Esophagus squamous epithelium (tissue), 5 donors: ENCODE measurements at places on chromosomes 11 and 22.

DNA sequence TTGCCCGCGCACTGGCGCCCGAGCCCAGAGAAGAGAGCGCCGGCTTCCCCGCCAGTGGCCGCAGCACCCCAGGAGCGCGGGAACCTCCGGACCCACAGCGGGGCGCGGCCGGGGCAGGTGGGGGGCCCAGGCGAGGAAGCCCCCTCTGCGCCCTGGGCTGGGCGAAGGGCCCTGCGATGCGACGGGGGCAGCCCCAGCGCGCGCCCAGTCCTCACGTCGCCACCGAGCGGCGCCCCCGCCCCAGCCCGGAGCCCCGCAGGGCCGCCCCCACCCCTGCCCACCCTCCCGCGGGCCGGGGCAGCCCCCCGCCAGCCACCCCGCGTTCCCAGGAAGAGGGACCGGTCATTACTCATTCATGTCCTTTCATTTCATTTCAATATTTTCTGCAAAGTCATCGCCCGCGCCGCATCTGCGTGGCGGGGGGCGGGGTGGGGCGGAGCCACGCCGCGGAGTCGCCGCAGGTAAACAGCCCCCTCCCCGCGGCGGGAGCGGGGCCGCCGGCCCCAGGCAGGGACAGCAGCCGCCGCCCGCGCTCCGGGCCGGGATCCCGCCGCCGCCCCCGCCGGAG lies 673 bp upstream of the PANX2 start:
- no peak for DNase-seq

- no peak for DNase-seq
Measured at GRCh38 chr22:48404801-48405447, 1422.7 kb downstream of the BRD1 start.

GRCh38 chr11:61062181-61062930 lies 39.9 kb upstream of the CD5 start:
- DNase-seq = no peak

DNA sequence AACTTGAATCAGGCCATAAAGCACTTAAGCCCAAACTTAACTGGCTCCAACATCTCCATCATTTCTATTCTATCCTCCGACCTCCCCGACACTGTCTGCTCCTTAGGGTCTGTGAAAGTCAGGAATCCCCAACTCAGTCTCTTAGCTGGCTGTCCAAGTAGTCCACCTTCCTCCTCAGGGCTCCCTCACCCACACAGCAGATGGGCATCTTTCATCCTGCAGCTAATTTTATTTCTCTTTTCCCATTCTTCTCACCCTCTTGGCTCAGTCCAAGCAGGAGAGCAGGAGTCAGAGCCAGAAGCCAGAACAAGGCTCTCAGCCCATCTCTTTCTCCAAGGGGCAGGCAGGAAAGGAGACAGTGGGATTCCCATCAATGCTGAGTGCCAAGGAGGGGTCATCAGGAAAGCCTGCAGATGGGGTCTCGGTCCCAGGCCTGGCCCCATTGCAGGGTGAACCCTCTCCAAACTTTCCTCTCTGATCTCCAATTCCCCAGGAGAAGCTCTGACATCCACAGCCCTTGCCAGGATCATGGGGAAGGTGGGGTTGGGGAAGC lies 40.4 kb upstream of the JAM3 start:
- DNase-seq = no peak

- no peak for DNase-seq
Measured at GRCh38 chr22:19605508-19606331, 81.5 kb upstream of the CLDN5 start.

GRCh38 chr11:79990141-79990540 lies 549.3 kb upstream of the TENM4 start:
- DNase-seq = no peak

- no peak for DNase-seq
Measured at GRCh38 chr11:96412761-96413381, 23.1 kb downstream of the JRKL start.

- no peak for DNase-seq
Measured at GRCh38 chr11:30585125-30585891, 845 bp downstream of the MPPED2 start.

DNA sequence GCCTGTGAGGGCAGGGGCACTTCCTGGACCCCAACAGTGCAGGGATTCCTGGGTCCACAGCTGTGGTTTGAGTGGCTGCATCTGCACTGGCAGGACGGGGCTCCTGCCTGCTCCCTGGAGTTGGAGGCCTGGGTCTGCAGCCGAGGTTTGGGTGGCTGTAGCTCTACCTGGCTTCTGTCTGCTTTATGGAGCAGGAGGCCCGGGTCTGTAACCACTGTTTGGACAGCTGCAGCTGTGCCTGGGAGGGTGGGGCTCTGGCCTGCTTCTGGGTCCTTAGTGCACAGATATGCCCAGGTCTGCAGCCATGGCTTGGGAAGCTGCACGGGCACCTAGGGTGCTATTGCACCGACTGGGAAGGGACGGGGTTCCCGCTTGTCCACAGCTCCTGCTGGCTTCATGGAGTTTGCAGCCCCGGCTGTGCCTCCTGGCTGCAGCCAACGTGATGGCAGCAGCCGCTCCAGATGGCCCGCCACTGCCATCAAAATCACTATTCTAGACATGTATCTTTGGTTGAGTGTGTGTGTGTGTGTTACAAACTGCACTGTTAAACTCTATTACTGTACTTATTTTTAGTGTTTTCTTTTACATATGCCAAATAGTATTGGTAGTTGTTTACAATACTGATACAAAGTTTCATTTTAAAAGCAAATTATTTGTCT lies 412.3 kb upstream of the KIRREL3 start:
- no peak for DNase-seq

GRCh38 chr11:3861683-3862082 lies 6.2 kb downstream of the STIM1 start:
- no peak for DNase-seq

- DNase-seq = no peak
Measured at GRCh38 chr11:49213026-49213560, 4.7 kb upstream of the FOLH1 start.

GRCh38 chr11:27282806-27283205 lies 80.2 kb downstream of the CCDC34 start:
- no peak for DNase-seq

GRCh38 chr11:74648894-74649293 lies 56.5 kb downstream of the POLD3 start:
- no peak for DNase-seq

- DNase-seq = no peak
Measured at GRCh38 chr11:75532200-75533048, 6.7 kb upstream of the GDPD5 start.

DNA sequence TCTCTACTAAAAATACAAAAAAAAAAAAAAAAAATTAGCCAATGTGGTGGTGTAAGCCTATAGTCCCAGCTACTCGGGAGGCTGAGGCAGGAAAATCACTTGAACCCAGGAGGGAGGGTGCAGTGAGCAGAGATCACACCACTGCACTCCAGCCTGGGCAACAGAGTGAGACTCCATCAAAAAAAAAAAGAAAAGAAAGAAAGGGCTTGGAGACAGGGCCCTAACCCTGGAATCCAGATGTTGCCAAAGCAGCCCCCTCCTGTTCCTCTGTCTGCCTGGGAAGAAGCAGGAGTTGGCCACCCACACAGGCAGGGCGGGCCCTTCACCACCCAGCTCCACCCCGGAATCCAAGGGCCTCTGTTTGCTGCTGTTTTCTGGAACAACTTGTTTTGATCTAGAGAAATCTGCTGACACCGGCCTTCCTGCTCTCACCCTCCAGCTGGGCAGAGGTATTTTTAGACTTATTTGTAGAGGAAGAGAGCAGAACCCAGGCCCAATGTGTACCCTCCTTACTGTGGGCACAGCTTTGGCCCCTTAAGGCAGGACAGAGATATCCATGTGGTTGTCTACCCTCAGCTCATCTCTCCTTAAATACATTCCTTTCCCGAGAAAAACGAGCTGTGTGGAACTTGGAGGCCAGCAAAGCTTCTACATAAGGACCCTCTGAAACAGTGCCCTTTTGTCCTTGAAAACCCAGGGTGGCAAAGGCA lies 2.7 kb upstream of the NEAT1 start:
- peak; percentile 65 for DNase-seq

DNA sequence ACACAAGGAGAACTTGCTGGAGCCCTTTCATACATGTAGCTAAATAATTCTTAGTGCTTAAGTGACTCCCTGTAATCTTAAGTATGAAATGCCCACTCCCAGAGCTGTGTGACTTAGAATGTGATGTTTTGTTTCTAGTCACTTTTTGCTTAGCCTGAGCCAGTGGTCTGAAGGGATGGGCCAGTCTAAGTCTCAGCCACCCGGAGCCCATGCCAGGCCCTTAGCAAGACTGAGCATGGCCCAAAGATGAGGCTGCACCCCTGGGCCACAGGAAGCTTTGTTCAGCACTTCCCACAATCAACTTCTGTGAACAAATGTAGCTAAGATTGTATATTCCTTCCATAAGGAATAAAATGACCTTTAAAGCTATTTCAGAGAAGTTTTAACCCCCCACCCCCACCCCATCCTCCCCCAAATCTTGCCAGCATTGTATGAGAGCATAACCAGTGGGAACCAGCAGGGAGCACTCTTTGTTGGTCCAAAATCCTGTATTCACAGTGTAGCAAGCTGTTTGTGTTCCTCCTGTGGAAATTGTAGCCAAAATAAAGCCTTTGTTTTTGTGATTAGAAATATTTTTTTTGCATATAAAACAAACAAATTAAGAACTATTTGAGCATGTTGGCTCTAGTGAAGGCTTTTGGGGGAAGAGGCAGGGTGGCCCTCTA lies 73.8 kb upstream of the GAL start:
- no peak for DNase-seq

DNA sequence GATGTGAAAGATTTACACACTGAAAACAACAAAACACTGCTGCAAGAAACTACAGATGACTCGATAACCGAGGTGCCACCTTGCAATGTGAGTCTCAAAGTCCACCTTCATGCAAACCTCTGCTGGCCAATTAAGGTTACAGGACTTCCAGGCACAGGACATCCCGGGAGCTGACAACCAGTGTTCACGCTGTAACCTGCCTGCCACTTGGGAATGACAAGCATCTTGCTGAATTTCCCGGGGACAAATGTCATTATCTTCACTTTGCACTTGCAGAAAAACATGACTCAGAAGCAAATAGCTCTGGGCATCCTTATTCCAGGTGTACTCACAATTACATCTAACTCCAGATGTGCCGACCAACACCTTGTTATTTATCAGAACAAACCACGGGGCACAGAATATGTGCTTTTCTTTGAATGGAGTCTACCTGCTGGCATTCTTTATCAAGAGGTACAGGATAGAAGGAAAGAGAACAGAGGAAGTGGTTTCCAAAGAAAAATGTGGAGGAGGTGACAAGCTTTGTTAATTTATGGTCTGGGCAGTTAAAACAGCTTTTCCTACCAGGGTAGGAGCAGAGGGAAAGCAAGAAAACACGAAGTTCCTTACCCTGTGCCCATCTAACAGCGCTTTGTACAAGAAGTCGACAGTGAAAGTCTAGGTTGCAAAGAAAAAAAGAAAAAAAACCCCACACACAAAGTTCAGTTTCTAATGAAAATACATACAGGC lies 72.3 kb downstream of the SHANK2 start:
- DNase-seq = no peak

DNA sequence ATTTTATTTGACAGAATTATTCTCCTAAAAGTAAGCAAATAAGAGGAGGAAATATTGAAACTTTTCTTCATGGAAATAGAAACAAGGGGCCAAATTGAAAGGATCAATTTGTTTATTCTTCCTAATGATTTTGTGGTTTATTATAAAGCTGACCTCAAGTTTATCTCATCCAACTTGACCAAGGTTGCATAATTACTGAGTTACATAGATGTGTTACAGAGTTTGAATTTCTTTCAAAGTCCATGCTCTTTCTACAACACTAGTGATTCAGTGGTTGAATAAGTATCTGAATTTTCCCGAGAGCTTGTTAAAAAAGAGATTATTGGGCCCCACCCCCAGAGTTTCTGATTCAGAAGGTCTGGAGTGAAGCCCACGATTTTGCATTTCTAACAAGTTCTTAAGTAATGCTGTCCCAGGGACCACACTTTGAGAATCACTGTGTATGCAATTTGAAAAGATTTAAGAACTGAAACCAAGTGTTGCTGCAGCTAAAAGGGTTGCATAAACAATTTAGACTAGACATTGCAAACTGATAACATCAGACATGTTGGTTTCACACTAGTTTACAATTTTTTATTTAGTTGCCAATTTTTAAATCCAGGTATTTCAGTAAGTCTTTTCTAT lies 485.7 kb upstream of the ANO5 start:
- no peak for DNase-seq

DNA sequence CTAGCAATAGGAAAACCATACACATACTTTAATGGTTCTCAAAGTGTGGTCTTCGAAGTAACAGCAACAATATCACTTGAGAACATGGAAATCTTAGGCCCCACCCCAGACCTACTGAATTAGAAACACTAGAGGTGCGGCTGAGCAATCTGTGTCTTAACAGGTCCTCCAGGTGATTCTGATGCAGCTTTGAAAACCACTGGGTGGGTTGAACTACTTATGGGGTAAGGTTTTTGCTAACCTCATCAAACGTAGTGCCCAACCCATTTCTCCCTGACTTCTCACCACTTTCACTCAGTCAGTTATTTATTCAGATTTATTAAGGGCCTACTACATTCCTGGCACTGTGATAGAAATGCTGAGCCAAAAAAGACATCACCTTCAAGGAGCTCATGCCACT lies 3.7 kb downstream of the MPZL2 start:
- no peak for DNase-seq

DNA sequence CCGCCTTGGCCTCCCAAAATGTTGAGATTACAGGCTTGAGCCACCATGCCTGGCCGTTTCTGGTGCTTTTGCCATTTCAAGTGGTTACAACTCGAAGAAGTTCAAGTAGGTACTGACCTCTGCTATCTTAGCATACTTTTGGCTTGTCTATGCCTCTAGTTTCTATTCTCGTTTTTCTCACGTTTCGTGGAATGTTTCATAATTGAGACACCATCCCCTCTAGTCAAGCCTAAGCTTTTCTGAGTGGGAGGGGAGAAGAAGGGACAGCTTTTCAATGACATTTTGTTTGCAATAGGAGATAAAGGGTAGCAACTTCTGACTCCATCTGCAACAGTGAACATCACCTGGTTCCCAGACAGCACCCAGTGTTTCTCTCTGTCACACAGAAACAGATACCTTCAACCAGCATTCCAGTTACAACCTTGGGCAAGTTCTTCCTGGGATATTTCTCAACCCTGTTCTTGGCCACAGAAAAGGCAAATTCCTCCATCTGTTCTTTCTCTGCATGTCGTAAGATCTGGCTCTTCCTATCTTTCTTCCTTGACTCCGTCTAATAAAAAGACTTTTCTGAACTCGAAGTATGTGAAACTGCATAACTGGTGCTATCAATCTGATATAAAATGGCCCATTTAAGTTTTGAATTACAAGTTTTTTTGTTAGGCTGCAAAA lies 25.5 kb downstream of the DDI1 start:
- DNase-seq = no peak

DNA sequence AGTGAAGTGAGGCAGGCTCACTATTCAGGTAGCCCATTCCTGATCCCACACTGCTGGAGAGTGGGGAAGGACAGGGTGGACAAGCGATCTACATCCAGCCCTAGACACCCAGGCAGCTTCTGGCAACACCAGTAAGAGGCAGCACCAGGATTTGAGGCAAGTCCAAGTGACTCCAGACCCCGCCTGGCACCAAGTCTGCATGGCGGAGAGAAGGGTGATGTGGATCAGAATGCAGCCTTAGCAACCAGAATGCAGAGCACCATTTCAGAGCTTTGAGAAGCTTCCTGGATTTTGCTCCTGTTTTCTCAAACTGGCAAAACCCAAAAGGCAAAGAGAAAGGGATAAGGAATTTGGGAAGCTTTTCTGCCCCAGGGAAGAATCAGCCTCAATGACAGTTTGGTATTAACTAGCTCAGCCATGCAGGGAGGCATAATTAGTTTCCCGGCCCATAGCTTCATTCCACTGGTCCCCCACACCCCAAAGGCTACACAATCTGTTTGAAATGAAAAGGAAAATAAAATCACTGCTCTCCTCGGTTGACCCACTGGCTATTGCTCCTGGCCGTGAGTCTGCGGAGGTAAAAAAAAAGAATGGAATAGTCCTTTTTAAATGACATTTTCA lies 17.3 kb downstream of the GALNT18 start:
- no peak for DNase-seq
